Caudate nucleus (tissue), 63 donors: ENCODE measurements at places on chromosomes 6 and 20.

DNA sequence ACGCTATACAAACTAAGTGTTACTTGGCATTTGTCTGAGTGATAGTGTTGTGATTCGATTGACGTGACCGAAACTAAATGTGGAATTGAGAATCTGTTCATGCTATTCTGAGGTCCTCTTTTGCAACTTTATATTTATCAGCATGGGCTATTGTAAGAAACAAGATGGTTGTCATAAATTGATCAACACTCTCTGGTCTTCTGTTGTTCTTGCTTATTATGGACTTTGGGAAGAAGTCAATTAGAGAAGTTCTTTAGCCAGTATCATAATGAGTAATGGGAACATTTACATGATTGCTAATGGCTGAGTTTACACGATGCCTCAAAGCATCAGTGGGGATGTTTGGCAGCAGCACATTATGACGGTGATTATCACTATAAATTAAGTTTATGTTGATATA lies 195.0 kb downstream of the CD83 start:
- DNase-seq, result no peak

DNA sequence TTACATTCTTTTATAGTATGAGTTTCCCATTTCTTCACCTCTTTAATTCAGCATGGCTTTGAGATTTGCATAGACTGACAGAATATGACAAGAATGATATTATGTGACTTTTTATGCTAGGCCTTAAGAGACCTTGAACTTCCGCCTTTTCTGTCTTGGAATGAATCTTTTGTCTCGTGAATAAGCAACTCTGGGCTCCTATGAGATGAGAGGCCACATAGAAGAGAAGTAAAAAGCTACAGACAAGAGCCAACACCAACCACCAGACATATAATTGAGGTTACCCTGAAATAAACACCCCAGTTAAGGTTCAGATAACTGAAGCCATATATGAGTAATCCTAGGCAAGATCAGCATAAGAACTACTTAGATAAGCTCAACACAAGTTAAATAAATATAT lies 600.8 kb downstream of the MEI4 start:
- DNase-seq, result no peak

GRCh38 chr20:41089555-41089954 lies 47.8 kb upstream of the PLCG1 start:
- DNase-seq, result no peak

DNA sequence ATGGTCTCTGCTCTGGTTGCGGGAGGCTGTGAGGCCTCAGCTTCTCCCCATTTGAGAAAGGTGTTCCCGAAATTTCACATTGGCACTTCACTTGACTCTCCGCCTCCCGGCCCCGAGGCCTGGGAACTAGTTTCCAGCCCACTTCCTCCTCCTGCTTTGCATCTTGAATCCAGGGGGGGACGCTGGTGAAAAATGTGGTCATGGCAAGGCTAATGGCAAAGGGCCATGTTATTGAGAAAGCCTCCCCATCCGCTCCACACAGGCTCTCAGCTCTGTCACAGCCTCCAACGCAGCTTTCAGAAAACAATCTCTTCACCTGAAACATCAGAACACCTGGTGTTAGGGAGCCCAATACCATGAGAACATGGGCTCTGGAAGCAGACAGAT lies 5.6 kb downstream of the PLAGL2 start:
- DNase-seq, result no peak

DNA sequence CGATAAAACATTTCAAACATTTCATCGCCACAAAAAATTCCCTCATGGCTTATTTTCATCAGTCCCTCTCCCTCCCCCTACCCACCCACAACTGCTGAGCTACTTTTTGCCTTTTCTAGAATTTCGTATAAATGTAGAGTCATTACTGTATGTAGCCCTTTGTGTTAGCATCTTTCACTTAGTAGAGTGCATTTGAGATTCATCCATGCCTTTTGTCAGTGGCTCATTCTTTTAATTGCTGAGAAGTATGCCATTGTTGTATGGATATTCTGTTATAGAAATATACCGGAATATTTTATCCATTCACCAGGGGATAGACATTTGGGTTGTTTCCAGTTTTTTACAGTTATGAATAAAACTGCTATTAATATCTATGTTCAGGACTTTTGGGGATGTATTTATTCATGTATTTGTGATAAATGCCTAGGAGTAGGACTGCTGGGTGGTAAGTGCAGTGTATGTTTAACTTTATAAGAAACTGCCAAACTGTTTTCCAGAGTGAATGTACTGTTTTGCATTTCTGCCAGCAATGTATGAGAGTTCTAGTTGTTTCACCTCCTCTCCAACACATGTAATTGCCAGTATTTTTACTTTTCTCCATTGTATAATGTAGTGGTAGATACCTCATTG lies 50.4 kb downstream of the FOXO3 start:
- DNase-seq, result no peak

DNA sequence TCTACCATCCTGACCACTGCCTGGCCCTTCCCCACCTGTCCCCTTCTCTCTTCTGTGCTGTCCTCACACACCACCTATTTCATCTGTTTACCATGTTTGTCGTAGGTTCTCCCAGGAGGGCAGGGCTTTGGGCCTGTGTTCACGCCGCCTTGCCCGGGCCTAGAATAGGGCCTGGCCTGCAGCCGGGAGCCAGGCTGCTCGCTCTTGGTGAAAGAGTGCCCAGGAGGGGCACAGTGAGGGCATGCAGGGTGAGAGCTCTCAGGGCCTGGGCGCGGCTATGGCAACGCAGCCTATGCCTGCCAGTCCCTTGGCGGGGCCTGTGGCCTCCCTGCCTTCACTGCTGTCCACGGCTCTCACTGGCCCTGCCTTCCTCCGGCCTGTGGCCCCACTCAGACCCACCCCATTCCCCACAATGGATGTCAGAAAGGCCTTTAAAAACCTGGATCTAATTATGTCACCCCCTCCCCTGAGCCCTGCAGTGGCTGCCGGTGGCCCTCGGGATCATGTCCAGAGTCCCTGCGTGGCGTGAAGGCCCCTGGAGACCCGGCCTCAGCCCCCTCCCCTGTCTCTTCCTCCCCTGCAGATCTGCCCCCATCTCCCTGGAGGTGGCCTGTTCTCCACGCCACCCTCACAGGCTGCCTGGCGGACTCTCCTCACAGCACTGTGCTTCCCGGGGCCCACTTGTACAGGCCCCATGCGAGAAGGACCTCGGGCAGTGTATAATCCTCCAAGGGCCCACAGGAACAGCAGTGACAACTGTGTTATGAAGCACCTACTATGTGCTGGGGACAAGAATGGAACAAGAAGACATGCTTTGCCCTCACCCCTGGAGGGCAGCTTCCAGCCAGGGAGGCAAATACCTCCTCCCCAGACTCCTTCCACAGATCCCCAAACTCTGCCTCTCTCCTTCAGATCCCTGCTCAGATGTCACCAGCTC lies 22.9 kb upstream of the NOL4L start:
- DNase-seq, result no peak

- no peak for DNase-seq
Measured at GRCh38 chr6:38640216-38640909, 634 bp upstream of the BTBD9 start.

DNA sequence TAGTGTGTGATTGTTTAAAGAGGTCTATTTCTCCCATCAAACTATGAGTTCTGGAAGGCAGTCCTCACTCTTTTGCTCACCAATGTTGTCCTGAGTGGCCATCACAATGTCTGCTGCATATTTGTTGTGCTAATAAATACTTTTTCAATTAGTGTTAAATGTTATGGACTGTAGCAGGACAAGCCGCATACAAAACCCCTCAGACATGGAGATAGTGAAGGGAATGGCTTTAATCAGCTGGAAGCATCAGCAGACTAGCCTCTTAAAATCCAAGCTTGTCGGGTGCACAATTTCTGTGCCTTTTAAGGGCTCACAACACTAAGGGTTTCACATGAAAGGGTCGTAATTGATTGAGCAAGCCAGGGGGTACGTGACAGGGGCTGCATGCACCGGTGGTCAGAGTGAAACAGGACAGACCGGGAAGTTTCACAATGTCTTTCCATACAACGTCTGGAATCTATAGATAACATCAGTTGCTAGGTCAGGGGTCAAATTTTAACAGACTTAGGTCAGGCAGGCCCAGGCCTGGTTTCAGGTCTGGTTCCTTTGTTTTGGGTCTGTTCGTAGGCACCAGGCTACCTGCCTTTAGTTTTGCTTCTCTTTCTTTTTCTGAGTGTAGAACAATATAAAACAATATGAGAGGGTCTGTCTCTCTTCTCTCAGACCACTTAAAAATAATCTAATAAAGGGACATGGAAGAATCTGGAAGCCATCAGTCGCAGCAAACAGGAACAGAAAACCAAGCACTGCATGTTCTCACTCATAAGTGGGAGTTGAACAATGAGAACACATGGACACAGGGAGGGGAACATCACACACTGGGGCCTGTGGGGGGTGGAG lies 327.6 kb upstream of the HTR1E start:
- no peak for DNase-seq

DNA sequence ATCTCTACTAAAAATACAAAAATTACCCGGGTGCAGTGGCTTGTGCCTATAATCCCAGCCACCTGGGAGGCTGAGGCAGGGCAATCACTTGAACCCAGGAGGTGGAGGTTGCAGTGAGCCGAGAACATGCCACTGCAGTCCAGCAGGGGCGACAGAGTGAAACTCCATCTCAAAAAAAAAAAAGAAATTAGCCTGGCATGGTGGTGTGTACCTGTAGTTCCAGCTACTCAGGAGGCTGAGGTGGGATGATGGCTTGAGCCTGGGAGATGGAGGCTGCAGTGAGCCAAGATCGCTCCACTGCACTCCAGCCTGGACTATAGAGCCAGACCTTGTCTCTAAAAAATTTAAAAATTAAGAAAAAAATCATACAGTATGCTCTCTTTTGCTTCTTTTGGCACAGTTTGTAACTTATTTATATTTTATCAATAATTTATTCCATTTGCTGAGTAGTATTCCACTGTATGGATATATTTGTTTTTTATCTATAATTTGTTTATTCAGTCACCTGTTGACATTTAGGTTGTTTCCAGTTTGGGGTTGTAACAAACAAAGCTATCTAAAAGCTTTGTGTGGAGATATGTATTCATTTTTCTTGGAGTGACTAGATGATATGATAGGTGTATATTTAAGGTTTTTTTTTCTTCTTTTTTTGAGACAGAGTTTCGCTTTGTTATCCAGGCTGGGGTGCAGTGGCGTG lies 8.0 kb upstream of the MYBL2 start:
- DNase-seq, result no peak

DNA sequence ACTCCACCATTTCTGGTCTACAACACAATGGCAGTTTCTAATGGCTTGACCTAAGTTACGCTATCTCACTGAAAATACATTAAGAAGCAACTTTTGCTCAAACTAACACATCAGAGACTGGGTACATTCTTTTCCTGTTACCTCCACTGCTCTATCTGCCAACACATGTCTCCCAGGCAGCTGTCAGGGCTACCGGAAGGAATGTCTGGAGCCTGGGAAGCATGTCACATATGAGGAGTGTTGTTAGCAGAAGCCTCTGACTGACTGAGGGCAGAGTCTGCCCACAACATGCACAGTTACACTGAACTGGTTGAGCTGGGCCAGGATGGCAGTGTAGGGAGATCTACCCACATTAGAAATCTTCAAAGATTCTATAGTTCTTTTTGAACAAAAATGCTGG lies 264.5 kb downstream of the KIF16B start:
- DNase-seq, result no peak

- DNase-seq, result no peak
Measured at GRCh38 chr20:40956542-40957264, 71.9 kb upstream of the TOP1 start.

DNA sequence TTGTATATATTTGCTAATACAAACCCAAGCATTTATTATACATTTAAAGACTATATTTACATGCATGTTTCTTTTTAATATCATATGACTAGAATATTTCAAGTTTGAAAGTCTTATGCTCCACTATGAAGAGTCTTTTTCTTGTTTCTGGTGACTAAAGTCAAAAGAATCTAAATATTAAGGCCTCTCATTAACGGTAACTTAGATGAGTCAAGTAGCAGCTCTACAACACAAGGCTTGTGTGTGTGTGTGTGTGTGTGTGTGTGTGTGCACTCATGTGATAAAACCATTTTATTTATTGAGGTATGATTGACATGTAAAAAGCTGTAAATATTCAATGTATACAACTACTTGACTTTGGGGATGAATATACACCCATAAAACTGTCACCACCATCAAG lies 275.6 kb downstream of the TFAP2B start:
- DNase-seq, result no peak

DNA sequence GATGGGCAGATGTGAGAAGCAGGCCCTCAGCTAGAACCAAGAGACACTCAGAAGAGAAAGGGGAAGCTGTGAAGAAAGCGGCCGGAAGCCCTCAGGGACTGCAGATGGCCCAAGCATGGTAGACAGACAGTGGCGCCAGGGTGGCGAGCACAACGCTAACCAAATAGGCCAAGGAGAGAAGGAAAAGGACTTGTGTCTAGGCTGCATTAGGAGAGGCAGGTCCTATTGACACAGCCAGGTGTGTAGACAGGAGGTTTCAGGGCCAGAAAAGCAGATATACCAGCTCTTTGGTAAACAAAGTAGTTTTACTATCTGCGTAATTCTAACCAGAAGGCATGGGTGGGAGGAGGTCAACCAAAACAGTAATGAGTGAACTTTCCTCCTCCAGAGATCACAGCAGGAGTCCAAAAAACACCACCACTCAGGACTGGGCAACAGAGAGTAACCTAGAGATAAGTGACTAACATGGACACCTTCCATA lies 15.8 kb upstream of the MAP7 start:
- DNase-seq, result no peak

- no peak for DNase-seq
Measured at GRCh38 chr20:42099101-42099500, 480.9 kb upstream of the CHD6 start.

GRCh38 chr20:3710703-3711483 lies 1.5 kb downstream of the SIGLEC1 start:
- peak; percentile 46 for DNase-seq

- no peak for DNase-seq
Measured at GRCh38 chr6:47134476-47135189, 92.5 kb upstream of the ADGRF1 start.
